Stimulated activated memory B cell treated with anti-CD40 and anti-IgM and Interleukin-4, amounts not matched to agents 10 μg/mL and 1 μg/mL and 100 μg/mL, for 72 hours (primary cell): ENCODE measurements at places on chromosomes 7 and 10.

DNA sequence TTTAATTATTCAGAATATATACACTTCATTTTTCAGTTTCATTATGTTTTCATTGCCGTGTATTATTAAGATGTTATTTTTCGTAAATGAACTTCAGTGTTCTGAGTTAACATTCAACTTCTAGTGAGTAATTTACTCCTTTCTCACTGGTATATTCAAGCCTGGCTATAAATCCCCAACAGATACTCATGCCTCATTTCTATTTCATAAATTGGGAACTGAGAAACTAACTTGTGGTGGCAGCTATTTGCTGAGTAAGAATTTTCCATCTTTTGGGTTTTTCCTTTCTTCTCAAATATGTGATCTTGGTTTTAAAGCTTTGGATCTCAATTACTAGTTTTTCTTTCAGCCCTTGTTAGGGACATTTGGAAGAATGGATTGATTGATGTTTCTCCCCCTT lies 281.1 kb downstream of the CDK14 start:
- peak; percentile 58 for ATAC-seq

GRCh38 chr7:98698976-98699375 lies 81.9 kb downstream of the NPTX2 start:
- no peak for ATAC-seq

- no peak for ATAC-seq
Measured at GRCh38 chr10:71334221-71334791, 15.2 kb downstream of the SLC29A3 start.

DNA sequence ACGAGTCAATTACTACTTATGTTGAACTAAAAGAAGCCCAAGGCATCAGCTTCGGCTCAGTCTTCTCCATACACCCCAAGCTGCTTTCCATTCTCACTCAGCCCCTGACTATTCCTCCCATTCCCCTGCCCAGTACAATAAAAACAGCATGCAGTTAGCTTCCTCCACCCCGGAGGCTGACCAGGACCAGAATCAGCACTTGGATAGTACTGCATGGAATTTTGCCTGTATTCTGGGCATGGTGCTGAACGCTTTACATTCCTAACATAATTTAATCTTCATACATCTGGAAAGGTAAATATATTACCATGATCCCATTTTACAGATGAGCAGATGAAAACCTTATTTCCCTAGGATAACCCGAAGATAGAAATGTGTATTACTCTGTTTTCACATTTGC lies 7.5 kb upstream of the PODXL start:
- no peak for ATAC-seq

GRCh38 chr7:52670608-52671225 lies 364.7 kb upstream of the POM121L12 start:
- ATAC-seq = no peak

DNA sequence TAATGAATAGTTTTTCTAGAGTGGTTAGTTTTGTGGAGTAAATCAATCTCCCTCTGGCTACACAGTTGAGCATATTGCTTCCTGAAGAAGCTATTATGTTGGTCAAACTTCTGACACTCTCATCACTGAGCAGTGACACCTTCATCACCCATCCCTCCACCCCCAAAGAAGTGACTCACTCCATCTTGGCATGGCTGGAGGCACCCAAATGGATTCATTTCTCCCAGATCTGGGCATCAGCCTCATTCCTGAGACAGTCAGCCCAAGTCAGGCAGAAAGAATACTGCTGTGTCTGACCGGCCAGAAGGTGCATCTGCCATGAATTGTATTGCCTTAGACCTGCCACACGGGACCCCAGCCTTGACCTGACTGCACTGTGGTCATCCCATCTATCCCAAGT lies 117.0 kb upstream of the HABP2 start:
- no peak for ATAC-seq

DNA sequence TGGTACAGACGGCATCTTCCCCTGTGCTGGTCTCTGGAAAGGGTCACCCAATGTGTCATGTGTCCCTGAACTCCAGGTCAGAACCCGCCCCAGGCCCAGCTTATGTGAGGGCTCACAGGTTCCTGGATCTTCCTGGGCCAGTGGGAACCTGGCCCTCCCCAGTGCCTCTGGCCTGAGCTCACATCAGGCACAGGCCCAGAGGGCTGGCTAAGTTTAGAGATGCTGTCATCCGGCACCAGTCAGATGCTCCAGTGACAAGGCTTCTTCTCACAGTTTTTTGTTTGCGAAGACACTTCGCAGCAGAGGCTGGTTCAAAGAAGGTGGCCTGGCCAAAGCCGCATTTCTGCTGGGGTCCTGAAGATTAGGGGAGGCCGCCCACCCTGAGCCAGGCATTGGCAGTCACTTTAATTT lies 11.8 kb downstream of the CAMK2B start:
- ATAC-seq = no peak
